ENCODE measurements at places on chromosomes 5 and 9.

DNA sequence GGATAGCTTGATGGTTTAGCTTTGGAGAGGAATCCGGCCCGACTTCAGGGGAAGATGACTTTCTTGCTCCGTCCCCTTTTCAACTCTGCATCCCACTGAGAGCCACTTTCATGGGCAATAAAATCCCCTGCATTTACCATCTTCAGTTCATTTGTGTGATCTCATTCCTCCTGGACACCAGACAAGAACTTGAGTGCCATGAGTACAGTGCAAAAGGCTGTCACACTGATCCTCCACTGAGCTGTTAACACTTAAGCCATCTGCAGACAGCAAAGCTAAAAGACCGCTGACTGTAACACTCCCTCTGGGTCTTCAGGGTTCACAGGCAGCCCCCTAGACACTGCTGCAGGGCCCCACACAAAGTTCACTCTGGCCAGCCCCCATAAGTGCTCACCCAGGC lies 48.3 kb upstream of the TCERG1 start:
- no peak for DNase-seq

DNA sequence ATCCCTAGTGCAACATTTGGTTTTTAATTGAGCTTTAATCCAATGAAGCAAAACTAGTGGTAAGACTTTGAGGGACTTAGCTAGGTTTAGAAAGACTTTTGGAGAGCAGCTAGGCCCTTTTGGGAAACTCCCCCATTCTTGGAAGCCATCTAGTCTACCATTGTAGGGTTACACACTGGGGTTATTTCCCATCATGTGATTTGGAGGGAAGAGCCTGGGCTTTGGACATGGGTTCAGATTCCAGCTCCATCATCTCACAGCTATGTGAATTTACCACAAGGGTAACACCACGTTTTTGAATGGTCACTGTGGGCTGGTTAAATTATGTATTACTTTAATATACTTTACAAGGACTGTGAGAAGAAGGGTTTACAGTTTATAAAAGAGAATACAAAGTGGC lies 18.3 kb upstream of the TNFSF15 start:
- DNase-seq: no peak

GRCh38 chr5:43312076-43312661 lies 1.0 kb downstream of the HMGCS1 start:
- no peak for DNase-seq

DNA sequence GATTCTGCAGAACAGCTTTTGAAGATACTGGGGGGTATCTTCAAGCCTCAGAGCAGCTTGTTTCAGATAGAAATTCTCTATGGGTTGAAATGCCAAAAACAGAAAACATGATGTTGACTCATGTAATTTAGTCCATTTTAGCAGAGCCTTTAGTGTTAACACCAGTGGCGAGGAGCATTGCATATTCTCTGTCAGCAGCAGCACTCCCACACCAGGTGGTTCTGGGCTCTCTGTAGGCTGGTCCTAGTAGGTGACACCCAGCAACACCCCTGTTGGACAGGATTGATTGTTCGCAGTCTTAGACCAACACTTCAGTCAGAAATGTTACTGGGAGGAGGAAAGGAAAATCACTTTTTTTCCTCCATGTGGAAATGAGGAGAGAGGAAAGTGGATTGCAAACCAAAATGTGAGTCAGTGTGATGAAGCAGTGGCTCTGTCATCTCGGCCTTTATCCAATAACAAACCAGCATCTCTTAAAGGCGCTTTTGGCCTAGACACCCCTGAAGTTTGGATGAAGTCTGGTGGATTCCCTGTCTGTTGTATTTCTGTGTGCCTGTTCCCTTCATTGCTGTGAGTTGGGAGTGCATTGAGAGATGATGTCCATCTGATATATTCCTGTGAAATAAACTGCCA lies 16.8 kb downstream of the SLC46A2 start:
- DNase-seq: no peak

DNA sequence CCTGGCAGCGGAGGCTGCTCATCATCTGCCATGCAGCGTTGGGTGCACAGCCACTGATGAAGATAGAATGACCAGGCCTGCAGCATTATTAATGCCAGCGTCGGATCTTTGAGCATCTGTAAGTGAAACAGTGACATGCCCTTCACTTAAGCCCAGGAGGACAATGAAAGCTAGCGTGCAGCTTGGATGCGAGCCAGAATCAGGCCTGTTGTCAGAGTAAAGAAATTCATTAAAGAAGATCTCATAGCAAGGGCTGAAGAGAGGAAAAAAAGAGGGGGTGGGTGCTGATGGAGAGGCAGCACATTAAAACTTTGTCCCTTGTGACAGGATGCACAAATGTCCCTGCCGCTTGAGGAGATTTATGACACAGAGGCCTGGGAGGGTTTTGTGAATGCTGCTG lies 186.1 kb upstream of the MAST4 start:
- no peak for DNase-seq

Measured in cerebellar nuclear complex (tissue), 1 donor.